Adrenal gland (tissue), 19 donors: ENCODE measurements at places on chromosomes 2 and 18.

- H3K4me1 ChIP-seq, result no peaks in the 10 kb centered on the region
- H3K4me3 ChIP-seq, result no peak overlapping the region
- H3K27me3 ChIP-seq, result no peaks in the 10 kb centered on the region
- no peak overlapping the region for H3K27ac ChIP-seq
- no peaks in the 10 kb centered on the region for H3K36me3 ChIP-seq
These were observed 45.5 kb downstream of the CDC42EP3 start for GRCh38 chr2:37625796-37626571.

DNA sequence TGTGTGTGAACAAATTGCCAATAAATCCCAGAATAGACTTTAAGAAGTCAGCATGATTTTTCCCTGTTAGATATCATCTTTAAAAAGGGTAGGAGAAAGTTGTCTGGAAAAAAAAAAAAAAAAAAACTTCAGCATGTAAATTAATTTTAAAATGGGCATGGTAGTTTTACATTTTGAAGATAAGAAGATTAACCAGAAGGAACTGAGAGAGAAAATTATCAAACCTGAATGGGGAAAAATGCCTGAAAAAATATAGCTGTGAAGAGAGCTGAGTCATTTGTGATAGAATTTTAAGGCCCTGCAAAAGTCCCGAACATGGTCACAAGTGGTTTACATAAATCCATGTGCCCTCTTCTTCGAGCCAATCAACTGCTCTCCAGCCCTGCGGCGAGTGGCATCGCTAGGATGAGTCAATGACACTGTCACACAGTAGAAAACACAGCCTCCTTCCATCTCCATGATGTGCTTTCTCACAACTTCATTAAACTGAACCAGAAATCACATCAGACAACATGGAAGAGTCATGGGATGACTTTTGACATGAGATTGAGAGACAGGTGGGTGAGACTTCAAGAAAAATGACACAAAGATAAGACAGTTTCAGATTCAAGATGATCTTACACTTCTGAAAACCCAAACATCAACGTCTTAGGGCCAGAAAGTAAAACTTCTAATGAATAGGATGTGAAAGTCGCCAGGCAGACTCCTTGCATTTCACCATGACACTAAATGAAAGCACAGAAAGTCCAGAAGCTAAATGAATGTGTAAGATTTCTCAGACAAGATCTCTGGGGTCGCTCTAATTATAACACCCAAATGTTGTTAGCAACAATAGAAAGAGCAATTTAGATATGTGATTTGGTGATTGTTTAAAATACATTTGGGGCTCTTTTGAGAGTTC is 273.0 kb upstream of the ID2 start:
- H3K27ac ChIP-seq, result peak overlapping the region; percentile 10
- no peak for DNase-seq
- no peak overlapping the region for H3K4me3 ChIP-seq
- peaks cover 15% of the 10 kb centered on the region for H3K4me1 ChIP-seq
- H3K36me3 ChIP-seq, result no peaks in the 10 kb centered on the region

DNA sequence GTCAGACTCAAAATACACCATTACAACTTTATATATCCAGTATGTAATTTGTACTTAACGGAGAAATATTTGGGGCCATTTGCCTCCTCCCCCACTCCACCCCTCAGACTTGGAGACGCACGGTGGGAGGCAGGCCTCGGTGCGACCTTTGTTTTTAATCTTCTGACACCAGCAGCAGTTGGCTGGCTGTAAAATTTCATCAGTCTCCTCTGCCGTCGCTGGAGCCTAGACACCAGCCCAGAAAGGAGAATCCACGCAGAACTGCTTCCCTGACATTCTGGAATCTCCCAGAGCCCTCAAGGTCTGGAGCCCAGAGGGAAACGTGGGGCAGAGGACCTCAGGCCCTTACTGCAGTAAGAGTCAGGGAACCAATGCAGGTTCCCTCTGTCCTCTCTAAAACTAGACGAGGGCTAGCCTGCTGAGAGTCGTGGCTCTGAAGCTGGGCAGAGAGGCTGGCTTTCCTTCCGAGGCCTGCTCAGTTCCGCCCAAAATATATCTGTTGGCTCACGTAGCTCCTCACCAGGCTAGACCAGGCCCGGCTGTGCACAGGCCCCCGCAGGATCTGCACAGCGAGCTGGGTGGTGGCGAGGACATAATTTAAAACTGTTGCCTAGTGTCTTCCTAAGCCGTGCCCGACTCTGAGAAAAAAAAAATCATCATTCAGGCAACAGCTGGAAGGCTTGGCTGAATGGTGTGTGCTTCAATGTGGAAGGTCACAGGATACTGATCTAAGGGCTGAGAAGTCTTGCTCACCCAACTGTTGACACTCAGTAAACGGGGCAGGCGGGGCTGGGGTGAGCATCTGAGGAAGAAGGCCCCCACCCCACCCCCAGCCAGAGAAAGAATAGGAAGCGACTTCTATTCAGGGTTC is 40.4 kb downstream of the EN1 start:
- H3K27me3 ChIP-seq, result peaks cover 16% of the 10 kb centered on the region
- H3K4me3 ChIP-seq, result no peak overlapping the region

- H3K36me3 ChIP-seq, result no peaks in the 10 kb centered on the region
- H3K4me3 ChIP-seq, result no peak overlapping the region
- no peak for DNase-seq
- H3K4me1 ChIP-seq, result no peaks in the 10 kb centered on the region
- no peaks in the 10 kb centered on the region for H3K27me3 ChIP-seq
These were observed 537 bp upstream of the STAT4 start for GRCh38 chr2:191151331-191151730.

DNA sequence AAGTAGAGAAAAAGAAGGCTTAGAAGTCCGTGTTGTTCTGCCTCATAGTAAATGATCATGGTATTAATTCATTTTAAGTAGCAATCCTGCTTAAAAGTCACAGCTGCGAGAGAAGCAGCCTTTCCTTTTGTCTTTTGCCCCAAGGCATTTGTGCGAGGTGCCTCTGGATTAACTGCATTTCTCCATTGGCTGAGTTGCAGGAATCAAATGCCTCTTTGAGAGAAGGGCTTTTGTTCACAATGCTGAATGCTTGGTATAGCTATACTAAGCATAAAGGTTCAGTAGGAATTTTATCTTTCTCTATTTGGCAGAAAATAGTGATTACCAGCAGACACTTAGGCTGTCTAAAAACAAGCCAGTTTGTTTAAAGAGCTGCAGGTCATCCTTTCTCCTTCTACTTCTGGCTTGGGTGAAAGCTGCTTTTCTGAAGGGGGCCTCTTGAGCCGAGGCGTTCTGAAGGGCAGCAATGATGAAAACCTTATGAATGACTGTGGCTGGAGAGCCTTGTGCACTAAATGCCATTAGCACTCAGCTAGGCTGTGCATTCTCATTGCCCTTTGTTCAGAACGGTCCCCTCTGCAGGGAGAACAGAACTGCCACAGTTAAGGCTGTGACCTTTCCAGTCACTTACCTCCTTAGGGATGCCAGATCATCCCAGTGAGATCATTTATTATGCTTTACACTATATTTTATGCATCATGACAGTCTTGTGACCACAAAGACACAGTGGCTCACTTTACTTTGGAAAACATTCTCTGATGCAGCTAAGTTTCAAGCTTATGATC is 68.8 kb upstream of the TMEM87B start:
- no peak for DNase-seq
- H3K4me1 ChIP-seq, result peaks cover 31% of the 10 kb centered on the region
- no peaks in the 10 kb centered on the region for H3K36me3 ChIP-seq
- no peak overlapping the region for H3K4me3 ChIP-seq
- no peaks in the 10 kb centered on the region for H3K27me3 ChIP-seq
